ENCODE measurements at places on chromosomes 7 and 10.

- no peak for DNase-seq
These were observed 478.6 kb upstream of the KLF6 start for GRCh38 chr10:4263601-4263921.

GRCh38 chr7:136063326-136063666 lies 86.1 kb upstream of the MTPN start:
- DNase-seq, result no peak

GRCh38 chr10:102316421-102316820 lies 71.1 kb downstream of the GBF1 start:
- DNase-seq, result no peak

DNA sequence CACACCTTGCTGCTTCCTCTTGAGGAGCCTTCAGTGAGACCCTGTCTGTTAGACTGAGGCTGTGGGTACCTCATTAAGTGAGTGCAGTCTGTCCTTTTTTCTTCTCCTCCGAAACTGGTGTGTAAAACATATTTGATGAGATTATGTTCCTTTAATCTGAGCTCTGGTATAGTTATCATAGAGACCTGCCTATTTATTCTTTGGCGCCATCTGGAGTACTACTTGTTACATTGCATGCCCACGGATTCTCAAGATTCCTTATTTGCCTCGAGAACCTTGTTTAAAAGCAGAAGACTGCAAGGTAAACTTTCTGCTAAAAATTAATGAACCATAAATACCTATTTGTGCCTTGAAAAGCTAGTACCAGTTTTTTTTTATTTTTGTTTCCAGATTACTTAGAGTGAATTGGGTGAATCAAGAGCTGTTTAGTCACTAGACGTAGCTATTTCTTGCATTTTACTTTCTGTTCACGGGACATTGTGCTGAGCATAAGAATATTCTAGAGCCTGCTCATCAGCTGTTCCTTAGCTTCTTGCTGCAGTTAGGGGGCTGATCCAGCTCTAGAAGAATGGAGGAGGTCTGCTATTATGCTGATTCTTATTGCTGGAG lies 16.9 kb upstream of the STMP1 start:
- peak; percentile 51 for DNase-seq

DNA sequence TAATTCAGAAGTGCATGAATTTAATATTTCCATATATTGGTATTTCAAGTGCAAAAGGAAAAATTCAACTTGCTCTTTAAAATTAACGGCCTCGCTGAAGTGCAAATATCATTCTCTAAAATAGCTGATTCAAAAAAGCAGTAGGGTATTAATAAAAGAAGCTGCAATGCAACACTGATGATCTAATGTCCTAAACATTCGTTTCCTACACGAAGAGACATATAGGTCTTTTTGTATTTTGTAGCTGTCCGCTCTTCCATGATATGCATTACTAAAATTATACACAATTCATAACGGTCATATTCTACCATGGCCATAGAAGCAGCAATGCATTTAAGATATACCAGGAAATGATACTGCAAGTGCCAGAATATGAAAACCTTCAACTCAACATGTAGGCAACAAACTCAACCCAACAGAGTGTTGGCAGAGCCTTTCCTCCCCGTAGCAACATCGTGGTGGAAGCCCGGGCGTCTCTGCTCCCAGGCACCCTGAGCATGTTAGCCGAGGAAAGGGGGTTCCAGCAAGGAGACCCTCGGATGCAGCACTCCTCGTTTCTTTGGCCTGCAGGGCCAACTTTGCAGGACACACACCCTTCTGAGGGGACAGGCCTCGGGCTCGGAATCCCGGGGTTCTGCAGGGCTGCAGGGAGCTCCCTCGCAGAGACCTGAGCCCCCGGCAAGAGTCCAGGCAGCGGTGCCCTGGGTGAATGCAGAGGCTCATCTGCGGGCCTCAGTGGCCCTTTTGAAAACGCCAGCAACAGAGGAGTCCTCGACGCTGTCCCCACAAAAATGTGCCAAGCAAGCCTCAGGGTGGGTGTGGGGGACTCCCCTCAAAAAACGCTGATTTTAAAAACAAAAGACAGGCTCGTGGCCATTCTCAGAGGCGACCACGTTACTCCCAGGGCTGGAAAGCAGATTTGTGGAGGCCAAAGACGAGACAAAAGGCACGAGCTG lies 1.6 kb downstream of the FAM171A1 start:
- DNase-seq, result no peak

DNA sequence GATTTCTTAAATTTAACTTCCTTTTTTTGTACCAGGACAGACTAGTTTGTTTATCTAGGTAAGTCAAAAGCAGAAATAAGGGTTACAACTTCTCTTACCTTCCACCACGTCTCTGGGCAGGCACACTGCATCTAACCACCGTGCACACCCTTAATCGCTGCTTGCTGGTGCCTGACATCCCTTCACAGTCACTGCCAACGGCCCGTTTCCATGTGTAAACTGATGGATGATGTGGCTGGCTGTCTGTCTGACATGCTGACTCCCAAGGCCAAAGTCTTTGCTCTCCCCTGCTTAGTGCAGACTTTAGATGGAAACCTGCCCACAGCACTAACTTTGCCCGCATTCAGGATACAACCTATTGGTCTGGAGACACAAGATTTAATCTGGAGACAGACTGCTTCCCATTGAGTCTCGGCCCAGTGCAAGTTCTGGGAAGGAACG lies 1.1 kb downstream of the TMEM273 start:
- peak; percentile 12 for DNase-seq

DNA sequence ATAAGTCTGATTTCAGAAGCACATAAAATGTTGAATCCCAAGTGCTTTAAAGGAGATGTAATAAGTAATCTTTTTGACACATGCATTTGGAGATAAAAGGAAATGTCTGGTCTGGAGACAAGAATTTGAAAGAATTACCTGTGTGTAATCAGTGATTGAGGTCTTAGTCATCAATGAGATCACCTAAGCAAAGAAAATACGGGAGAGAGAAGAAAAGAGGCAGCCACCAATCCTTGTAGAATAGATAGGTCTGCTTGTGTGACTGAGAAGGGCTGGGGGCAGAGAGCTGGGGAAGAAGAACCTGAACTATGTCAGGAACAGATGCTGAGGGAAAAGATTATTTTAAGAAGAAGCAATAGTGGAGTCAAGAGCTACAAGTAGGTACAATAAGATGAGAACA lies 49.3 kb upstream of the ITPRID1 start:
- no peak for DNase-seq

GRCh38 chr7:67564959-67565358 lies 568.3 kb downstream of the TYW1 start:
- no peak for DNase-seq

GRCh38 chr10:1120306-1120705 lies 64.1 kb downstream of the WDR37 start:
- DNase-seq, result no peak

DNA sequence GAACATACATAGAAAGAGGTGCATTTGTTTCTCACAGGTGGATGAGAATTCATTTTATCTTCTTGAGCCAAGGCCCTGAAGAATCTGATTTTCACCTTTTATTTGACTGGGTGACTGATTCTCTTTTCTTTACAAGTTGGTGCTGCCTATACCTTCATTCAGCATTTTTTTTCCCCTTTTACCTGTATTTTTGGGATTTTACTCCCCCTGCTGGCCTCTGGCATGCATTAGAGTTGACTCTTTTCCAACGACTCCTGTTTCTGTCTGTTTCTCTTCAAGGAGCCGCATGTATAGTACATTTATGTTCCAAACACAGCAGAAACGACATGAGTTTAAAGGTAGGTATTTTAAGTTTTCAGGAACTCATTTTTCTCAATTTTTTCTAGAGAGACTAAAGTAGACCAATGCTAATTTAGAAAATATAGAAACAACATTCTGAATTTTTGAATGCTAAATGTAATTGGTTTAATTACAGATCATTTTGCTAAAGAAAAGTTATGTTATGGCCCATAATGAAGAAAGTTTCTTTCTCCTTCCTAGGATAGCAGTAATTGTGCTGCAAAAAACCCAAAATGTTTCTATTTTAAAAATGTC lies 149.8 kb upstream of the HDAC9 start:
- DNase-seq, result peak; percentile 50

- DNase-seq, result no peak
These were observed 282.3 kb downstream of the HGF start for GRCh38 chr7:81487516-81487915.

GRCh38 chr10:29470843-29471543 lies 163.8 kb downstream of the SVIL start:
- no peak for DNase-seq

DNA sequence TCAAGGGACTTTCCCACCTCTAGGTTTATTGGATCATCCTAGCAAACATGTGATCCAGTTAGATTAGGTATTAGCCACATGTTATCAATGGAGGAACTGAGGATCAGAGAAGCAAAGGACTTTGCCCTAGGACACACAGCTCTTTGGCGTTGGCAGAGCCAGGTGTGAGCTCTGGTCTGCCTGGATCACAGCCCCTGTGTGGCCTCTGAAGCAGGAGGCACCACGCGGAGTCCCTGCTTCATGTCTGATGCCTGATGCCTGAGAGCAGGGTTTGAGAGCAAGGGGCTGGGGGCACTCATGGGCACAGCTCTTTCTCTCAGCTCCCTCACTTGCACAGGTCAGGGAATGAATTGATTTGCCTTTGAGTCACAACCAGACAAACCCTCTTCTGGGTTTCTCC lies 64.7 kb upstream of the CTBP2 start:
- DNase-seq, result no peak

GRCh38 chr7:158676171-158676840 lies 28.3 kb downstream of the NCAPG2 start:
- DNase-seq, result no peak

- no peak for DNase-seq
These were observed 128.6 kb upstream of the BMPER start for GRCh38 chr7:33776788-33777187.

- DNase-seq, result no peak
These were observed 287.6 kb upstream of the MGMT start for GRCh38 chr10:129179245-129179971.

- DNase-seq, result no peak
These were observed 100.6 kb downstream of the PLXNA4 start for GRCh38 chr7:132475669-132476116.

DNA sequence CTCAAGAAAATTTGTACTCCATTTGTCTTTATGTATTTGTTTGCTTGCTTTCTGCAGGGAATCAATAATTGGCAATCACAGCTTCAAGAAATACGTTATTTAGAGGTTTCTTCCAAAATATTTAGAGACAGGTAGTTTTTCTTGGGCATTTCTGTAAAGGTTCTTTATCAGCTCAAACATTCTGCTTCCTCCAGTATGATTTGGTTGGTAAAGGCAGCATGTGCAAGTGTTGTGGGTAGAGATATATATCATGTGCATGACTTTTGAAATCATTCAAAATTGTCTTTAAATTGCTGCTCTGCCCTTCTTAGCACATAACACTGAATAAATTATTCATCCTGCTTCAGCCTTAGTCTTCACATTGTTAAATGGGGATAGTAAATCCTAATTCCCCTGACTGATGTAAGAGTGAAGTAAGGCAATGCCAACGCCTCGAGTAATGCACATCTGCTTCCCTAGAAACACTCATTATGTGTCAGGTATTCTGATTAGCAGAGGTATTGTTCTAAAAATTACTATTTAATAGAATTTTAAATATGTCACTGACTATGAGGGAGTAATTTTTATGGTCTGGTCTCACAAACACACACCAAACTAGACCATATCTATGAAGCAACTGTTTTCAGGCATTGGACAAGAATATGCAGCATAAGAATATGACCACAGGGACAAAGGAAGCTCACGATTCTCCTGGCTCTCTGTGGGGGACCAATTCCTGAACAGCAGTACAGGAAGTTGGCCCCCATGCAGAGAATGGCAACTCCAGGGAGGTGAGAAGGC lies 77.3 kb upstream of the AKR1E2 start:
- DNase-seq, result no peak

GRCh38 chr7:19020062-19020461 lies 97.4 kb downstream of the TWIST1 start:
- no peak for DNase-seq
